ENCODE measurements at places on chromosomes 12 and 14.

- DNase-seq = no peak
Observed at GRCh38 chr12:26121323-26122060, 3.3 kb downstream of the BHLHE41 start.

GRCh38 chr12:52496590-52497071 is 3.6 kb upstream of the KRT6A start:
- no peak for DNase-seq

GRCh38 chr12:52356031-52356761 is 11.1 kb downstream of the KRT85 start:
- no peak for DNase-seq

- DNase-seq = no peak
Observed at GRCh38 chr12:14825256-14825655, 11.3 kb upstream of the SMCO3 start.

- DNase-seq = no peak
Observed at GRCh38 chr12:6626654-6627283, 9.0 kb downstream of the LPAR5 start.

Measured in GM06990 (cell line).